ENCODE measurements at places on chromosomes 4 and X.

GRCh38 chrX:100677611-100678181 lies 33.7 kb downstream of the SRPX2 start:
- no peak for DNase-seq

GRCh38 chr4:185638548-185639301 lies 103.4 kb upstream of the PDLIM3 start:
- no peak for DNase-seq

GRCh38 chr4:102598086-102598761 lies 97.1 kb downstream of the NFKB1 start:
- DNase-seq = no peak

DNA sequence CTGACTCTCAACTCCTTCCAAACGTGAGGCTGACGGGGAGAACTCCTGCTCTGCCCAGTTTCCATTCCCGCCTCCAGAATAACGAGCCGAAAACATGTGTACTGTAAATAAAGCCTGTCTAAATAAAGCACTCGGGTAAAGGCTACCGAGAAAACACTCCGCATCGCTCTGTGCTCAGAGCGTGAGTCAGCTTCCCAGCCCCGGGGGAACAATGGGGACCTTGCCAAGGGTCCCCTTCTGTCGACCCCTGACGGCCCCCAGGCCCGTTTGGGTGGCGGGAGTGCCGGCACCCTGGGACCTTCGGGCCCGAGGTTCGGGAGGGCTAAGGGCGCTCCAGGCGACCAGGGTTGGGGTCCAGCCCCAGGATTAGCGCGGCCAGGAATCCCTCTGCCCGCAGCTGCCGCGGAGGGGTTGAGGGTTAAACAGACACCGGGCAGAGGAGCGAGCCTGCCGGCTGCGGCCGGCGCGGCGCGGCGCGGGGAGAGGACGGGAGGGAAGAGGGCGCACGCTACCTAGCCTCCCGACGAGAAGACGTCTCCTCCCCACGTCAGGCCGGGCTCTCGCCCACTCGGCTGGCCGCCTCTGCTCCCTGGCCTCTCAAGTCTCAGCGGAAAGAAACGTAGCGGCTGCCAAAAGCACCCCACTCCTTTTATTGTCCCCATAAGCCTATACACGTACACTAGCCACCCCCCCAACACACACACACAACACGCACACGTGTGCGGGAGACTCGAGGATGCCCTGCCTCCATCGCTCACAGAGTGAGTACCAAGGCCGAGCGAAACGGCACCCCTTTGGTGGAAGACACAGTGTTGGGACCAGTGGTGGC lies 85.5 kb downstream of the BCOR start:
- no peak for DNase-seq

GRCh38 chr4:6943012-6943884 lies 33.6 kb downstream of the TBC1D14 start:
- DNase-seq = no peak

GRCh38 chr4:25813448-25814106 lies 49.2 kb downstream of the SEL1L3 start:
- DNase-seq = no peak

DNA sequence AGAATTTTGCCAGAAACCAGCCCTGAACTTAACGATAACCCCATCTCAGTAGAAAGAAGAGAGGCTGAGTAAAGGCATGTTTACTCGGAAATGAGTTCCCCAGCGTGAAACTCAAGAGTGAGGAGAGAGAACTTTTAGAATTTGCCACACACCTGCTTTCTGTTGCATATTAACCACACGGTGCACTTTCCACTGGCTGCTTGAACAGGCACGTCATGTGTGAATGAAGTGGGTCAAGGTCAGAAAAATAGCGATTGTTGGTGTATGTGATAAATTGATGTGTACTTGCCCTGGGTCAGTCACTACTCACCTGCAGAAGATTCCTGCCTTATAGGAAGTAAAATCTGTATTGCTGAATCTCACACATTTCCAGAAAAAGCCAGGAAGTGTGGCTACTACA lies 395.7 kb downstream of the TRIML1 start:
- no peak for DNase-seq

GRCh38 chrX:53239474-53239873 lies 14.5 kb upstream of the KDM5C start:
- DNase-seq = no peak

DNA sequence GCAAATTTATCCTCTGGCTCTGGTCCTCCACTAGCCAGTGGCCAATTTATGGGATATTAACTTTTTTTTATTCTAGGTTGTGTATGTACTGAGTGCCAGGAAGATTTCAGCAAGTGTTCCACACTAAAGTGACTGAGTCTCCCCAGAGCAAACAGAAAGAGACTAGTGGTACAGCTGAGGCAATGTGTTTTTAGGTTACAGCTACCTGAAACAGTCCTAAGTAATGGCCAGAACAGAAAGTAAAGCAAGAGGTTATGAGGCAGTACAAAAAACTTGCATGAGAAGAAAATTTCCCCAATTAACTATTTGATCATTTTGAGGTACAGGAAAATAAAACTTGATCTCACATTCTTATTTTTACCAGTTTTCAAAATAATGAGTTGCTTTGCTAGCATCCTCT lies 31.2 kb downstream of the PRDM8 start:
- DNase-seq = no peak

GRCh38 chr4:65670331-65671031 lies at the start of gene EPHA5:
Gene EPHA5 (minus strand): TSS chr4:65670489. CDS start chr4:65669742, 747 bp downstream.
- no peak for DNase-seq

- no peak for DNase-seq
Observed at GRCh38 chrX:30572004-30572403, 5.6 kb downstream of the TASL start.

GRCh38 chr4:57764856-57765255 lies 654.7 kb upstream of the IGFBP7 start:
- no peak for DNase-seq

DNA sequence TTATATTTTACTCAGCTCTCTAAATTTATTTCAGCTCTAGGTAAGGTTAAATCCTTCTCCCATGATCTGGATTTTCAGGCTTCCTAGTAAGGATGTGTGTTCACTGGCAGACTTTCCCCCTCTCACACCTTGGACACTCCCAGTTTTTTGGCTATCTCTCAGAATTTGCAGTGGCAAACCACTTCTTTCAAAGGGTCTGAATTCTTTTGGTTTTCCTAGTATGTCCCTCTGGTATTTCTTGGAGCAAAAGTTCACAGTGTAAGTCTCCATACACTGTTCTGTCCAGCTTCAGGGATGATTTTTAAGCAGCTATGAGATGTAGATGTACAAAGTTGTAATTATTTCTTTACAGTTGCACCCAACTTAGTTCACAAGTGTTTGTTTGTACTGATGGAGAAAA lies 653.8 kb upstream of the GALNT7 start:
- DNase-seq = no peak

DNA sequence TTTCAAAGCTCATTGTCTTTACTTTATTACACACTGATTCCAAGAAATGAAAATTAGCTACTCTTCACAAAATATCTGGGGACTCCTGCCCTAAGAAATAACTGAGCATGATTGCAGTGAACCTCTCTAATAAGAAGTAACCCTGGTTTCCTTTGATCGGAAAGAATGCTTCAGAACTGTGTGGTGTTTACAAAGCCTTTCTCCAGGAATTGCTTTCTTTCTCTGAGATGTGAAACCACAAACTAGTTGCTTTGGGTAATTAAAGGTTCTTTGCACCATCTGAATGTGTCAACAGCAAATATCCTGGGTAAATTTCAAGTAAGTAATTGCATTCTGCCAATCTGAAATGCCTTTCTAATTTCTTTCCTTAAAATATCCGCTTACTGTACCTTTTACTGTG lies 292.9 kb upstream of the SLIT2 start:
- DNase-seq = no peak

DNA sequence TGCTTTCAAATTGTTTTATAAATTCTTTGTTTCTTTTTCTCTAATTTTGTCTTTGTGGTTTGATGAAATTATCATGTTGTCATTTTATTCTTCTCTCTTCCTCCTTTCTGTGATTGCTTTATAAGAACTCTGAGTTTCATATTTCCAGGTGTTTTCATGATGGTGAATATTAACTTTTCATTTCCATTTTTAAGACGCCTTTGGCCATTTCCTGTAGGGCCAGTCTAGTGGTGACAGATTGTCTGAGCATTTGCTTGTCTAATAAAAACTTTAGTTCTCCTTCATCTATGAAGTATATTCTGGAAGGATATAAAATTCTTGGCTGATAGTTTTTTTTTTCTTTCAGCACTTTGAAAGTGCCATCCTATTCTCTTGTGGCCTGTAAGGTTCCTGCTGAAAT lies 128.1 kb downstream of the FAM13A start:
- no peak for DNase-seq

GRCh38 chr4:104719539-104720230 lies 225.0 kb upstream of the CXXC4 start:
- DNase-seq = no peak

All from CD4-positive, alpha-beta T cell treated with Interferon gamma for 1 hour (primary cell).